ENCODE measurements at places on chromosomes 4 and X. TPM values are rescaled to one million over a fixed set of nuclear protein-coding genes. Genes with fewer than 3 reads are reported as not detected.

SPANXN4 gene
- not detected for total RNA-seq

DNA sequence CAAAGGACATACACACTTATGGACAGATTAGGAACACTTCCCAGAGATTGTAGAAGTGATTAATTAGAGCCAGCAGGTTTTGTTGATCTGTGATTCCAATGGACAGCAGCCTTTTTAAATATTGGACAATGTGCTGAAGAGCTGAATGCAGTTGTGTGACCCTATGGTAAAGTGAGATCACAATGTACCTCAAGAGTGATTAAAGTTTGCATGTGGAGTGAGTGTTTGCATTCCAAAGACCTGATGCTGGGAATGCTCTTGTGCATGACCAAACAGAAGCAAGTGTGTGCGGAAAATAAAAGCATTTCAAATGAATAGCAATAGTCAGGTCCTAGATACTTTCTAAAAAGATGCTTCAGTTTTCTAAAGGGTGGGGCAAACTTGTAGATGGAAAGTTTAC lies 154.1 kb downstream of the BANK1 start:
- DNase-seq = no peak

- no peak for DNase-seq
Measured at GRCh38 chr4:29596228-29596627, 1123.9 kb upstream of the PCDH7 start.

DNA sequence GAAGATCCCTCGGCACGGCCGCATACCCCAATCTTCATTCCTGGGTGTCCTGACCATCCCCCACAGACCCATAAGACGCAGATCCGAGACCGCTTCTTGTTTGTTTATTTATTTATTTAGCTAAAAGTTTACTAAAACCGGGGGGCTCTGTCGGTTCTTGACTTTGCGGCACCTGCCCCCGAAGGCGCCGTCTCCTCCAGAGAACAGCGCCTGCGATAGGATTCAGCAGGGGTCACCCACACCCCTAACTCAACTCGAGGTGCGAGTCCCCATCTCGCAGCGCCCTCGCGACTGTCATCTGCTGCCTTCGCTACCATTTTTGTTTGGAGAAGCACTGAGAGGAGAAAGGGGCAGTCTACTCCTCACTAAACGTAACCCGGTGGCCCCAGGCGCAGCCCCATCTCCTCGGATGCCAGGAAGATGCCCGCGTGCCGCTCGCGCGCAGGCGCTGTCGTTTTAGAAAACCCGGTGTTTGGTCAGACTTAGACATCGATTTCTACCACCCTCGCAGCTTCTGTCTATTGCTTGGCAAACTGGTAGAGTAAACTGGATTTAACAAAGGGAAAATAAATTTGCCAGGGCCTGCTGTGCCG lies 18.9 kb upstream of the GPR101 start:
- DNase-seq = peak; percentile 46

SUPT20HL1 gene
- not detected for total RNA-seq

FGF5 gene
- total RNA-seq = not detected

DNA sequence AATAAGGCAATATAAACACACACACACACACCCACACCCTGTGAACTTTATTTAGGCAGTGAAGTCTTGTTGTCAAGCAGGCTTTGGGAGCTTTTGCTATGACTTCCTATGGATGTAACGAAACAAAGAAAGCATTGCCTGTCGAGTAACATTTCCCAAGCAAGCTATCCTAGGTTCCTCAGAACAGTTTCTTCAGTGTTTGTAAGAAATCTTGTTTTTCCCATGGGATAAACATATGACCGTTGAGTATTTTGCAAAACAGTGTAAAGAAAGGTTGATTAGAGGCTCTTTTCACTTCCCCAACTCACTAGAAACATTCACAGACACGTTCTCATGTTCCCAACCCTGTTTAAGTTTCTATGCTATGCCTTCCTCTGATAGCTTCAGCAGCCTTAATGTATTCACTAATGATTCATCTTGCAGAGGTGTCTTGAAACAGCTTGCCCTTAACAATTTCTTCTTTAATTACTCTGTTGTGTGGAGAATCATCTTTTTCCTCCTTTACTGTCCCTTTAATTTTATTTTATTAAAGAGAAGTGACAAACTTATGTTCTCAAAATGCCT lies 1947.1 kb upstream of the TENM3 start:
- DNase-seq = no peak

NUDT10 gene
- 2.0 TPM for total RNA-seq

MTMR8 gene
- total RNA-seq = 5.0 TPM

GRCh38 chr4:13733817-13734216 lies 106.3 kb upstream of the BOD1L1 start:
- no peak for DNase-seq

TLR6 gene
- 3.8 TPM for total RNA-seq

DNA sequence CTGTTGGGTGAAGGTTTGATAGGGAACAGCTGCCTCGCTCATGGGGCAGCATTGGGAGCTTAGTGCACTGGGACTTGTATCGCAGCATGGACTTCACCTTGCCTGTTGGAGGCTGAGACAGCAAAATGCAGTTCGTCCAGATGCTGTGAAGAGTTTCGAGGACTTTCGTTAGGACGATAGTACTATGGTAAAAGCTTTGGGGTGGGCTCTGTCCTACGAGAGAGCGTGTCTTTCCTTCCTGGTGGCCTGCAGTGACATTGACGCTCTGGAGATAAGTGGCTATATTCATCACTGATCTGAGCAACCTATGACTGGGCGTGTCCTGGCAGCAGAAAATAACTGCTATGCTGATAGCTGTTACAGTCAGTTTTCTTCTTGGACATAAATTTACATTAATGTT lies 44.8 kb downstream of the ARHGAP10 start:
- DNase-seq = no peak

NLGN3 gene
- total RNA-seq = 3.1 TPM

SORBS2 gene
- total RNA-seq = not detected

APLN gene
- total RNA-seq = 0.14 TPM

DNA sequence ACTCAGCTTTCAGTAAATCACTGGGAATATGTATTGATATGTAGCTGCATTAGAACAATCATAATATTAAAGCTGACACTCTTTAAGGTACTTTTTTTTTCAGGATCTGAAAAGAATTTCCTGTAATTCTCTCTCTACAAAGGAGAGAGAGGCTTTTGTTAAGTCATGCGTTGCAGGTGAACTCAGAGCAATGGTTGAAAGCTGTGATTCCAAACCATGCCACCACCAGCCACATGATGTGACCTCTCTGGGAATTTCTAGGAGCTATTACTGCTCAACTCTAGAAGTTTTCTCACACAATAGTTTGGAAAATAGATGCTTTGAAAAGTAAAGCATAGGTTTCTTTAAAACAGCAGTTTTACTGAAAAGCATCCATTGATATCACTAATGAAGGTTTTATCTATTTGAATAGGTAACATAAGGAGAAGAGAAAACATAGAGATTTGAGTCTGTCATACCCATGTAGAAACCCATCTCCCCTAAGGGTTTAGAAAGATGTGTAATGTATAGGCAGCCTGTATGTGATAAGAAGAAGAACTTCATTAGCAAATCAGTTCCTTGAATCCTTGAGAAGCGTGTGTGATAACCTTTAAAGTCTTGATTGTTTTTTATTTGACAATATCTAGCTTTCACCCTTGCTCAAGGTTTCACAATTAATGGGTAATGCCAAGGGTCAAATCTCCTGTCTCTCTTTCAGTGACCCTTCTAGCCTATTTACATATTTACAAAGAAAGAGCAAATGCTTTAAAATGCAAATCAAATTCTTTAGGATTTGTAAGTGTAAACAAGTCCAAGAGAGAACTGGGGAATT lies 161.0 kb upstream of the ANKRD50 start:
- DNase-seq = no peak

GRCh38 chr4:7101692-7102515 lies 34.0 kb upstream of the GRPEL1 start:
- DNase-seq = peak; percentile 72

GRCh38 chr4:80091184-80091583 lies 18.2 kb upstream of the ANTXR2 start:
- DNase-seq = no peak

GRCh38 chr4:5781691-5782090 lies 70.7 kb downstream of the EVC start:
- DNase-seq = no peak

- DNase-seq = no peak
Measured at GRCh38 chr4:118762730-118763477, 73.0 kb downstream of the SEC24D start.

DNA sequence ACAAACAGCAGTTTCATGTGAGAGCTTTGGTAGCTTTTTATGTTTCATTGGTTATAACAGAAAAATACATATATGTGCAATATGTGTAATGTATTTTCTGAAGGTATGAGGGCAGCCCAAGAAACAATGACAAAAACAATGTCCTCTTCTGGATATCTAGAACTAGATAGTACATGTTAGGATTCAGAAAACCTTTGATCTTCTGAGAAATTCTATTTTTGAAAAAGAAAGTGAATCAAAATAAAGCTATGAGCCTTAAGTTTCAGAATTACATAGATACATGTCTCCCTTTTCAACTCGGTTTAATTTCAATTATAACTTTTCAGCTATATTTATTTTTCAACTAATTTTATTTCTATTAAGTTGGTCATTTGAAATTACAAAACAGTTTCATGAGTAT lies 131.9 kb downstream of the REELD1 start:
- no peak for DNase-seq

DNA sequence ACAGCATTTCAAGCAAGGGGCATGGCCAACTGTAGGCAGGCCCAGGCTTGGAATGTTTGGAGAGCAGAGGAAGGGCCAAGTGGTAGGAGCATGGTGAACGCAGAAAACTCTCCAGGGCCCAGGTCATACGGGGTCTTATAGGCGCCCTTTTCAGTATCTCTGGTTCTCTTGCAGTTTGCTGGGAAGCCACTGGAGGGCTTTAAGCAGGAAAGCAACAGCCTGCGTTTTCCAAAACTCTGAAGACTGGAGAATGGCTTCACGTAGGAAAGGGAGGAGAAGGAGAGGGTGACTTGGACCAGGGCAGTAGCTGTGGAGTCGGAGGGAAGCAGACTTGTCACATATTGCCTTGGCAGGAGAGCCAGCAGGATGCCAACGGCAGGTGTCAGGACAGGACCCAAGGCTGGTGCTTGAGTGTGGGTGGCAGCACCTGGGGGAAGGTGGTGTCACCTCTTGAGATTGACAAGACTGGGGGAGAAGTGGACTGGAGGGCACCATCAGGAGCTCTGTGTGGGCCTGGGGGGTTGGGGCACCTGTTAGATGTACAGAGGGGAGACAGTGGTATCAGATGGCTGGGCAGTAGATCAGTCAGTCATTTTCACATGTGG lies 21.9 kb downstream of the TKTL1 start:
- no peak for DNase-seq

DNA sequence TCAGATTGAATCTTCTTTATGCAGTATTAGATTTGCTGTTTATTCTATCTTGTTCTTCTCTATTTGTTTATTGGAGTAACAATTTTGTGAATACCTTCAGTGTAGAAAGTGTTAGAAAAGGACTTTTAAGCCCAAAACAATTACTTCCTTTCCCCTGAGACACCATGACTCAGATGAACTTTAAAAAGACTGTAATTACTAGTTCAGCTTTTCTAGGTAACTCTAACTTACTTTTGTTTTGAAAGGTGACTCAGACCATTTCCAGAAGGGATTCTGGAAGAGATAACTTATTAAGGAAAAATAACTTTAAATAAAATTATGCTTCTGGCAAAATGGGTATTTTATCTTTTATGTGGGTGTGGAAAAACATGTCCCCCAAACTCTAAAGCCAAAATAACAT lies 561.5 kb upstream of the PCDH10 start:
- DNase-seq = no peak
